ENCODE measurements at places on chromosomes 3 and 15.

DNA sequence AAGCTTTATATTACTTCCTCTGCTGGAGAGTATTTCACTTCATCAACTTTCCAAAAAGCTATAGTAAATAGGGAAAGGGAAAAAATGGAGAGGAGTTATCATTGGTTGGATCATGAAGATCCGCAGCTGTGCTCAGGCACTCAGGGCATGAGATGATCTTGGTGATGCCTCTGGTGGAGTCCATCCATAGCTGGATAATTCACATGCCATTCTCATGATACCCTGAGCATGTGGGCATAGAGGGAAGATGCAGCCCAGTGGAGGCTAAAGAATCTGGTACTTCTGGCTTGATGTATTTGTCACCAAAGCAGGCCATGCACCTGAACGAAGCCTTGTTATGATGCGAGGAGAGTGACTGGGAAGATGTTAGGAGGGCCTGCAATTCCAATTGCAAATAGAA lies 150.2 kb downstream of the CHST2 start:
- DNase-seq = no peak

DNA sequence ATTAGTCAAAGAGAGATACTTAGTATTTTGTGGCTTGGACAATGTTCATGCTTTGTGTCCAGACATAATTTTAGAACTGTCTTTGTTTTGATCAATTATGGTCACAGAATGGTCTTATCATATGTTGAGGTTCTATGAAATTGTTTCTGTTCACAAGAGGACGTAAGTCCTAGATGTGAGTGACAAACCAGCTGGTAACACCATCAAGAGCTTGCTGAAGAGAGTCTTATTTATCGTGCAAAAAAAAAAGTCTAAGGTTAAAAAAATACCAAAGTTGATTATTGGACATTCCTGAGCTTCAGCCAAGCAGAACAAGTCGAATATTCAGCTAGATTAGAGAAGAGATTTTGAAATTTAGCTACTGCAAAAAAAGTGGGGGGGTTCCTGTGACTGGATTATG lies 495.9 kb upstream of the NAALADL2 start:
- no peak for DNase-seq

GRCh38 chr15:59059076-59059597 lies 45.8 kb upstream of the CCNB2 start:
- no peak for DNase-seq

DNA sequence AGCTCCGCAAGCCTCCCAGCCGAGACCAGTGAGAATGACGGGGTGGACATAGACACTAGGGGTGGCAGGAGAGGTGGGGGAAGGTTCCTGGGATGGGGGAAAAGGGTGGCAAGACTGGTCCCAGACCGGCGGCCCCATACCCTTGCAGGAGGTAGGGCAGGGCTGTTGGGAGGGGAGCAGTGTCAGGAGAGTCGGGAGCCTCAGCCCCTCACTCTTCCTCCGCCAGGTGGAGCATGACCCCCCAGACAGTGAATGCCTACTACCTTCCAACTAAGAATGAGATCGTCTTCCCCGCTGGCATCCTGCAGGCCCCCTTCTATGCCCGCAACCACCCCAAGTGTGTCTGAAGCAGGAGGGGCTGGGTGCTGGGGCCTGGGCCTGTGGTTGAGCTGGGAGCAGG lies 8.7 kb upstream of the PSMD2 start:
- no peak for DNase-seq

DNA sequence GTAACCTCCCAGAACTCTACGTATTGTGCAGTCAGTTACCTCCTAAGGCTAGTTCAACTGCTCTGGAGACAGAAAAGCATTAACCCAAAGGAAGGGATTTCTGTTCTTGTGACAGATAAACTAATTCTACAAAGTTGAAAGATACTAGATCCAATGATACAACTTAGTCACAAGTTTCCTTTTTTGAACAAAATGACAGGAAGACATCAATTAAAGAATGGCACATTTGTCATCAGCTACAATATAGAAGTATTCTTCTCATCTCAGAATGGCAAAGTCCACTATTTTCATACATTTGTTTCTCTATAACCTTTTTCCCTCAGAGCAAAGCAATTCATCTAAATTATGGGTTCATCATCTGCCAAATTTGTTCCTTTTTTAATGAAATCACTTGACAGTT lies 43.7 kb downstream of the ISL2 start:
- no peak for DNase-seq

GRCh38 chr3:114404590-114404989 lies 110.8 kb downstream of the TIGIT start:
- DNase-seq = no peak

DNA sequence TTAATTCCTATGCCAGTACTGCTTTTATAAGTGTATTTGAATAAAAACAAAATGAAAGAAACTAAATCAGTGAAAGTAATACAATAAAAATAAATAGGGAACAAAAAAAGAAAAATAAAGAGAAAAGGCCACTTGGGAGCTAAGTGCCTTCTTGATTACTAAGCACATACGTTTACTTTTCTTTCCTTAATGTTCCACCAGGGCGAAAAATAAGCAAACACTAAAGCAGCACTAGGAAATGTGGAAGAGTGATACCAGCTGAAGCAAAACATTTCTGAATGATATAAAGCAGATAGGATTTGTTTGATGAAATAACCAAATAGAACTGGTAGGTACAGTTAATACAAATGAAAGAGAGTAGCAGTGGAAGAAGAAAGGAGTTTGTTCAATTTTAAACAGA lies 132.8 kb upstream of the ZPLD1 start:
- no peak for DNase-seq

DNA sequence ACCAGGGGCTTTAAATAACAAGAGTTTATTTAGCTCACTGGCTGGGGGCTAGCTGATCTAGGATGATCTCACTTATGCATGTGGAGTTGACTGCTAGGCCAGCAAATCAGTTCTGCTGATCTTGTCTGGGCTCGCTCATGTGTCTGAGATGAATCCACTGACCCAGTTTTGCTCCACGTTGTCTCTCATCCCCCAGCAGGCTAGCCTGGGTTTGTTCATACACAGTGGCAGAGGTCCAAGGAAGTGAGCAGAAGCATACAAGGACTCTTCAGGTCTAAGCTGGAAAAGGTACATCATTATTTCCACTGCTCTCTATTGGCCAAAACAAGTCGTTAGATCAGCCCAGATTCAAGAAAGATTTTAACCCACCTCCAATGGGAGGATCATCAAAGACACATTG lies 238.0 kb downstream of the PLCL2 start:
- no peak for DNase-seq

DNA sequence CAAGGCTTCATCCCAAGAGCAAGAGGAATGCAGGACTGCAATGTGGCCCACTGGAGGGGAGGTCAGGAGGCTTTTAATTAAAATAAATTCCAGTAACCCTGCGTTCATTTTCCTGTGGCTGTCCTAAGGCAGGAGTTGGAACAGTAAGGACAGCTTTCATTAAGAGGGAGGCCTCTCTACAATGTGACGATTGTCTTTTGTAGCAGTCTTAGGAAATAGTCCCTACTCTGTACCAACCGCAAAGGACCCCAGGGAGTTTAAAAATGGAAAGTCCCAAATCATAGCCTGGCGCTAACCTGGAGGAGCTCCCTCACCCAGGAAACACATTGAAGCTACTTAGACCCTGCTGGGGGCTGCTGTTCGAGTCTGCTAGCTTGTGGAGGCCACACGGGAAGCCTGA lies 62.8 kb downstream of the SYNM start:
- no peak for DNase-seq

DNA sequence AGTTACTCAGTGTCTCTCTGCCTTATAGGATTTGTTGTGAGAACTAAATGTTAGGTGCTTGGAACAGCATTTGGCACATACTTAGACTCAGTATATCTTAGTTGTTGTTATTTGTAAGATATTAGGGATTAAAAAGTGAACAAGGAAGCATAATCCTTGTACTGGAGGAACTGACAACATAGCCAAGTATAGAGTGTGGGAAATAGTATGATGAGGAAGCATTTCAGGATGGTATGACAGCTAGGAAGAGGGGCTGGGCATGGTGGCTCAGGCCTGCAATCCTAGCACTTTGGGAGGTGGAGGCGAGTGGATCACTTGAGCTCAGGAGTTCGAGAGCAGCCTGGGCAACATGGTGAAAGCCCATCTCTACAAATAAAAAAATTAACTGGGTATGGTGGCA lies 16.6 kb upstream of the GCNT3 start:
- DNase-seq = no peak

- no peak for DNase-seq
Measured at GRCh38 chr3:127150513-127151250, 42.2 kb upstream of the PRR23E start.

GRCh38 chr15:78205337-78205736 lies 29.0 kb downstream of the ACSBG1 start:
- no peak for DNase-seq

DNA sequence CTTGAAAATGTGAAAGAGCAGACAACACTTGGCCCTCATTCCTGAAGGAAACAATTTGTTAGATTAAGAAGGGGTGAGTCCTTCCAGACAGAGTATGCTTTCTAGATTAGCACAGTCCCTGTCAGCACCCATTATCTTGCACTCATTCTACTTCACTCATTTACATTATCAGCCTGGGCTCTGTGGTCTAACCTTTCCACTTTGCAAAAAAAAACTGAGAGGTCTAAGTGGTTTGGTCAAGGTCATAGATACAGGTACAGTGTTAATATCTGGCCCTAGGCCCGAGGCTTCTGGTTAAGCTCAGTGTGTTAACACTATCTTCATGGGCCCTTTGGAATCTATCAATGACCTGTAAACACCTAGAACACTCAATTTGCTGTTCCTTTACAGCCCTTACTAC lies 123.4 kb upstream of the LRRN1 start:
- no peak for DNase-seq

GRCh38 chr3:197149-197827 lies 725 bp downstream of the CHL1 start:
- DNase-seq = no peak

DNA sequence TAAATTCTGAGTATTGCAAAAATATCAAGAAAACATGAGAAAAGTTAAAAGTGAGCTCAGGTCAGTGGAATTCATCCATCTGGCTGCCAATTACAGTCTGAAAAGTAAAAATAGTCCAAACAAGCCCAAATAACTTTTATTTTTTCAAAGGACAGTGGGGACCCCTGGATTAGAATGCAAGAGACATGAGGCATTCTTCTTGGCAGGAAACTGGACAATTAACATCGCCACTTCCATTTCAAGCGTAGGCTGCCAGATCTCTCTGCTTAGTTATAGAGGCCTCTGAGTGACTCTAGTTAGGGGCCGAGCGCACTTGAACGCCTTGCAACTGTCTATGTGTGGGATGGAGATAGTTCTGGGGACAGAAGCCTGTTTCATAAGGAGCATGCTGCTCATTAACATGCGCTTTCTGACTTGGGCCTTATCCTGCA lies 189.1 kb downstream of the GHSR start:
- no peak for DNase-seq

- no peak for DNase-seq
Measured at GRCh38 chr15:41735046-41735445, 39.2 kb upstream of the MAPKBP1 start.

DNA sequence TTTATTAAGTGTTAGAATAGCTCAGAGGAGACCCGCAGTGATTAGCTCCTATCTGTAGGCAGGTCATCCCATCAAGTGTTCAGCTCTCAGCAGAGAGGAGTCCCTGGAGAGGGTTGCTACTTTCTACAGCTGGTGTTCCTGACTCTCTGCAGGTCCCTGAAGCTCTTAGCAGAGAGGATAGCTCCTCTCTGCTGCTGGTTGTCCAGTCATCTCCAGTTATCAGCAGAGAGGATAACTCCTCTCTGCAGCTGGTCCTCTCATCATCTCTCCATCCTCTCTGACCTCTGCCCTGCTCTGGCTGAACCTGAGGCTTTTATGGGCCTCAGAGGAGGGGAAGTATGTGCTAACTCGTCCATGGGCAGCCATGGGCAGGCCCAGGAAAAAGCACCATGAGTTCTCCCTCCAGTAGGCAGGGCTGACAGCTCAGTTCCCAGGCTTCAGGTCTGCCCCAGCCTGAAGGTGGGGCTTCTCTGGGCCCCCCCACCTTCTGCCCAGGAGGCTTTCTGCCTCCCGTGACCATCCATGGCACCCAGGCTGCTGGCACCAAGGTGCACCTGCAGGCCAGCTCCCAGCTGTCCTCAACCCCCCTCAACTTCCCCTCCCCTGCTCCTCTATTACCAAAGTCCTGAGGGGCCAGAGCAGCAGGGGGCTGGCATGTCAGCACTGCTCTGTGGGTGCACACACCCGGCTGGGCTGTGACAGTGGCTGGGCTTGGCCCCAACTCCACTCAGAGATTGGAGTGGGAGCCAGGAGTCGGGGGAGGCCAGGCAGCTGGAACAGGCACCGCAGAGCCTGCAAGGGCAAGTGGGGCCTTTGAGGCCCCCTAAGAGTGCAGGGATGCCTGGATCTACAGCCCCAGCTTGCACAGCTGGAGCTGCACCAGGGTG lies 98.9 kb upstream of the FRMD4B start:
- no peak for DNase-seq

DNA sequence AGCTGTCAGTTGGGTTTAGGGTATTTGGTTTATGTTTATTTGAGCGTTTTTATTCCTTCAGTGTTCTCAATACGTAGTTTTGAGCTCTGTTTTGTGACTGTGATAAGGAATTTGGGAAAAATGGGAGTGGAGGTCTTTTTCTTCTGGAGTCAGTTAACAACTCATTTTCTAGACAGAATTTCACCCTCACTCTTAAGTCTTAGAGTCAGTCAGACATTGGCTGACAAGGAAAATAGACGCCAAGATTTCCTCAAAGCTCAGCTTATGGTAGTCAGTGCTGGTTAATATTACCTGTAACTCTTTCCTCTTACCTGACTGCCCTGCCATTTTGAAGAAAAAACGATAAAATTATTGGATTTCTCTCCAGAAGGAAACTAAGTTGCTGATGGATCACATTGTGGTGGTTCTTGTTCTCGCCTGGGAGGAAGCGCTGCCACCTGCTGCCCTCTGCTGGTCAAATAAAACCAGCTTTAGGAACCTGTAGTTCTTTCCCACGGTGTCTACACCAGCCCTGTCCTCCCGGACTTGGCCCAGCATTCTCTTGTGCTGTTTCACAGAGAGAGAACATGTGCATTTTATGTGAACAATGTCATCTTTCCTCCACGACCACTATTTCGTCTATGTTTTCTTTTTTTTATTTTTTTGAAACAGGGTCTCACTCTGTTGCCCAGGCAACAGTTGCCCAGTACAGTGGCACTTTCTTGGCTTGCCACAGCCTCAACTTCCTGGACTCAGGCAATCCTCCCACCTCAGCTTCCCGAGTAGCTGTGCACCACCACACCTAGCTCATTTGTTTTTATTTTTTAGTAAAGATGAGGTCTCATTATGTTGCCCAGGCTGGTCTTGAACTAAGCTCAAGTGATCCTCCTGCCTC lies 41.4 kb upstream of the UMPS start:
- DNase-seq = peak; percentile 30

Data from stimulated activated CD8-positive, alpha-beta memory T cell treated with anti-CD3 and anti-CD28 coated beads, Interleukin-4, amount 100 ng/mL, for 4 hours (primary cell).